ENCODE measurements at places on chromosomes 1 and 21.

GRCh38 chr1:21308847-21309652, 18.8 kb upstream of the ECE1 start:
- DNase-seq: peak; percentile 50

- DNase-seq: no peak
Measured at GRCh38 chr1:60878323-60878722, 204.0 kb upstream of the NFIA start.

DNA sequence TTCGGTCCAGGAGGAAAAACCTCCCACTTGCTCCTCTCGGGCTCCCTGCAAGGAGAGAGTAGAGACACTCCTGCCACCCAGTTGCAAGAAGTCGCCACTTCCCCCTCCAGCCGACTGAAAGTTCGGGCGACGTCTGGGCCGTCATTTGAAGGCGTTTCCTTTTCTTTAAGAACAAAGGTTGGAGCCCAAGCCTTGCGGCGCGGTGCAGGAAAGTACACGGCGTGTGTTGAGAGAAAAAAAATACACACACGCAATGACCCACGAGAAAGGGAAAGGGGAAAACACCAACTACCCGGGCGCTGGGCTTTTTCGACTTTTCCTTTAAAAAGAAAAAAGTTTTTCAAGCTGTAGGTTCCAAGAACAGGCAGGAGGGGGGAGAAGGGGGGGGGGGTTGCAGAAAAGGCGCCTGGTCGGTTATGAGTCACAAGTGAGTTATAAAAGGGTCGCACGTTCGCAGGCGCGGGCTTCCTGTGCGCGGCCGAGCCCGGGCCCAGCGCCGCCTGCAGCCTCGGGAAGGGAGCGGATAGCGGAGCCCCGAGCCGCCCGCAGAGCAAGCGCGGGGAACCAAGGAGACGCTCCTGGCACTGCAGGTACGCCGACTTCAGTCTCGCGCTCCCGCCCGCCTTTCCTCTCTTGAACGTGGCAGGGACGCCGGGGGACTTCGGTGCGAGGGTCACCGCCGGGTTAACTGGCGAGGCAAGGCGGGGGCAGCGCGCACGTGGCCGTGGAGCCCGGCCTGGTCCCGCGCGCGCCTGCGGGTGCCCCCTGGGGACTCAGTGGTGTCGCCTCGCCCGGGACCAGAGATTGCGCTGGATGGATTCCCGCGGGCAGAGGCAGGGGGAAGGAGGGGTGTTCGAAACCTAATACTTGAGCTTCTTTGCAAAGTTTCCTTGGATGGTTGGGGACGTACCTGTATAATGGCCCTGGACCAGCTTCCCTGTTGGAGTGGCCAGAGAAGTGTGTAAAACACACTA, 45.3 kb downstream of the MRPL39 start:
- DNase-seq: peak; percentile 49

GRCh38 chr1:156113282-156113950, 1.1 kb upstream of the LMNA start:
- no peak for DNase-seq

DNA sequence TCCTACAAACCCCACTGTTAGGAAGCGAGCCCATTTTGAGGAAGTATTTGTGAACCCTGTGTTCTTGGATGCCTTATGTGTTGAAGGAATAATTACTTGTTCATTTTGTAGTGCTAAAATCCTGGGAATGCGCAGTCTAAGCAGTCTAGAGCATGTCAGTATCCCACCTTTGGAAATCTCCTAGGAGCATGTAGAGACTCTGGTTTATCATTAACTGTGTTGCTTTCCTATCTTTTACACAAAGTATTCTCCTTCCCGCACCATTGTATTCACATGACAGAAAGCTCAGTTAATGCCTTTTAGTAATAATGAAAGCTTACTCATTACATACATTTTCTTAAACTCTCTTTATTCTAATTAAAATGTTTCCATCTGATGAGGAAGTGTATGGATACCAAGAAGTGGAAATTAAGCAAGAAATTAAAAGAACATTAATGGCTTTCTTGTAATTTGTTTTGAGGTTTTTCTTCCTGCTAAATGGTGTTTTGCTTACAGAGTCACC, 99.4 kb downstream of the CAMTA1 start:
- no peak for DNase-seq

DNA sequence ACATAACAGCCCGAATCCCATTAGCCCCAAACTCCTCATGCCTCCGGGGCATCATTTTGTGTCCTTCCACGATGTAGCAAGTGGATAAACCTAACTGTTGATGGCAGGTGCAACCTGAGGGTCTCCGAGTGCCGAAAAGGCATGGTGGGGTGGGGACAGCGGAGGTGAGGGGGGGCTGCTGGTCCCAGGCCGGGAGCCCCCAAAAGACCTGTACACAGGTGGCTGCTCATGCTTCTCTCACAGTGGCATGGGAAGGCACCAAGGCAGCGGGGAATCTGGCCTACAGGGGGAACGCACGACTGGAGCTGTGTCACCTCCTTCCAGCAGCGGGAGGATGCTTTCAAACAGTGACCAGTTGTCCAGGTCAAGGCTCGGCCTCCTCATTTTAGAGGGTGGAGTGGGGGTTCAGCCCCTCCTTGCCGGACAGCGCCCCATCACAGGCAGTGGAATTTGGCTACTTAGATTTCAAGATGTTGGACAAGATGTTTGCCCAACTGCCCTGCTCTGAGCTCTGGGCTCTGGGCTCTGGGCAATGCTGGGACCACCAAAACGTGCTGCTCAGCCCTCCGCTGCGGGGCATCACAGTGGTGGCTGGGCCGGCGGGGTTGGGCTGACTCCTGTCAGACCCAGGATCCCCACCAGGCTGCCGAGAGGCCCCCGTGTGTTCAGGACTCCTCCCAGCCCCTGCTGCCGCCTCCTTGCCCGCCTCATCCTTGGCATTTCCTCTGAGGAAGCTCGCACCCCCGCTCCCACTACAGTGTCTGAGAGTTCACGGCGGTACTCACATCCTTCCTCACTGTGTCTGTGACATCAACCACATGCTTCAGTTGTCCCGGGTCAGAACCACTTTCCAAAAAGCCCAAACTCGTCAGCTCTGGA, 7.6 kb downstream of the DNMT3L start:
- DNase-seq: no peak

DNA sequence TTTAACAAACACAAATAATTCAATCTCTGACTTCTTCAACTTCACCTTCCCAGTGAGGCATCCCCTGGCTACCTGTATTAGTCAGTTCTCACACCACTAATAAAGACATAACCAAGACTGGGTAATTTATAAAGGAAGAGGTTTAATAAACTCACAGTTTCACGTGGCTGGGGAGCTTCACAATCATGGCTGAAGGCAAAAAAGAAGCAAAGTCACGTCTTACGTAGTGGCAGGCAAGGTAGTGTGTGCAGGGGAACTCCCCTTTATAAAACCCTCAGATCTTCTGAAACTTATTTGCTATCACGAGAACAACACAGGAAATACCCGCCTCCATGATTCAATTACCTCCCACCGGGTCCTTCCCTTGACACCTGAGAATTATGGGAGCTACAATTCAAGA, 478.5 kb downstream of the ADGRL2 start:
- no peak for DNase-seq

DNA sequence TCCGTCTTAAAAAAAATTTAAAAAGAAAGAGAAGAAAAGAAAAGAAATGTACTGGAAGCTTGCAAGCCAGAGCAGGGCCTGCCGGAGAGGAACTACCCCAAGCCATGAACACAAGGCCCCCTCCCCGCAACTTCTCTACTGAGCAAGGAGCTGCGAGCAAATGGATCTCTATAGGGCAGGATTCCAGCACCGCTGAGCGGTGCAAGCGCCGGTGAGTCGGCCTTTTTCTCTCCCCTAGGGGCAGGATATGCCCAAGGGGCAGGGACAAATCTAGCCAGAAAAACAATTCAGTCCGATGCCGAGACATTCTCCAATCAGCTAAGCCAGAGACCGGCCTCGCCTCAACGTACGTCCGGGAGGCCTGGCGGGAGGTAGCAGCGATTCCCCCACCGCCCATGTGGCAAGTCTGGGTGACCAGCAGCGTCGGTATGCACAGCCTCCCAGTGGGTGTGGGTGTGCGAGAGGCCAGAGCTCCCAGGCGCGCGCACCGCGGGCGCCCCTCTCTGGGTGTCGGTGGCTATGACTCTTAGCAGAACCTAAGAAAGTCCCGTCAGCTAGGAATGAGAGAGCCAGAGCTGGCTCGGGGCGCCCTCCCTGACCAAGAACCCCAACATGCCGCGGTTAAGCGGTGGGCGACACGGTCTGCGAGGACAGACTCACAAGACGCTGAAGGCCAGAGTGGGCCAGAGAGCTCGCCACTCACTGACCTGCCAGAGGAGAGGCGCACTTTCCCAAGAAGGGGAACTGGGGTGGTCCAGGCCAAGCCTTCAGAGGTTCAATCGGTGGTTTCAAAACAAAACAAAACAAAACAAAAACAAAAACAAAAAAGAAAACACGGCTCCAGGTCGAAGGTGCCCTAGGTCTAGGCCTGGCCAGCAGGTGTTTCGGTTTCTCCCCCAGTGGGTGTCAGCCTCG, 1.9 kb downstream of the CSMD2 start:
- peak; percentile 75 for DNase-seq

DNA sequence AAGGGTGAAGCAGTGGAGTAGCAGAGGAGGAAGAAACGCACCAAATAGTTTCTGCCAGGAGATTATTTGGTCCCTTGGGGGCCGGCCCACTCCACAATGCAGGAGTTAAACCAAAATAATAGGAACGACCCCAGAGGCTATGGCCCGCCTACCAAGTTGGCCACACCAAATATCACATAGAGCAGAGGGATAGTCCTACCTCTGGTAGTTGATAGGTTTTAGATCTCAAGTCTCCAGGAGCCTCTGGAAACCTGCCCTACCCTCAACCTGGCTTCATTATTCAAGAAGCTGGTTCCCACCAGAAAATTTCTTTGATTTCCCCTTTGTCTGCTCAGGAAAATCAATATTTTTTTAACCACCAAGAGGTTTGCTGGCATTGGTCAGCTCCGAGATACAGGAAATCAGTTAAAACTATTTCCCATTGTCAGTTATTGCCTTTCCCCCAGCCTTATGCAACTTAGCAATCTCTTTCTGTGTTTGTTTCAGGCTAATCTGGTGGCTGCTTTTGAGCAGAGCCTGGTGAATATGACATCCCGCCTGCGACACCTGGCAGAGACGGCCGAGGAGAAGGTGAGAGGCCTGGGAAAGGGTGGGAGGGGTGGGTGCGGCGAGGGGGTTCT, 35.5 kb upstream of the IPO9 start:
- no peak for DNase-seq

- DNase-seq: no peak
Measured at GRCh38 chr1:117695796-117696490, 90.1 kb downstream of the TENT5C start.

- DNase-seq: peak; percentile 95
Measured at GRCh38 chr1:8040586-8040985, 14.5 kb upstream of the ERRFI1 start.

DNA sequence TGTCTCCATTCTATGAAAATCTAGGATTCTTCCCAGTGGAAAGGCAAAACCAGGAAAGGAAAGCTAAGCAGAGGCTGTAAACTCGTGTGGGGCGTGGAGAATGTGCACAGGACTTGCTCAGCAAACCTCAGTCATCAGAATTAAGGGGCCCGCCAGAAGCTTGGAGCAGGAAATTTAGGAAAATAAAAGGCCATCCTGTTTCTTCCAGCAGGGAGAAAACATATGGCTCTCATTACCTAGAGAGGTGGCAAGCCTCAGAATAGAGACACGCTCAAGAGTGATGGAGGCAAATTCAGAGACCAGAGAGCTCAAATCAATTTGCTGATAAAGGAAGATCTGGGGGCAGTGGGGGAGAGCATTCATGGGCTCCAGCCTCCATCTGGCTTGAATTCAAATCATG, 151.9 kb upstream of the KLHDC7A start:
- DNase-seq: no peak

- no peak for DNase-seq
Measured at GRCh38 chr1:110384581-110385321, 6.1 kb downstream of the SLC16A4 start.

DNA sequence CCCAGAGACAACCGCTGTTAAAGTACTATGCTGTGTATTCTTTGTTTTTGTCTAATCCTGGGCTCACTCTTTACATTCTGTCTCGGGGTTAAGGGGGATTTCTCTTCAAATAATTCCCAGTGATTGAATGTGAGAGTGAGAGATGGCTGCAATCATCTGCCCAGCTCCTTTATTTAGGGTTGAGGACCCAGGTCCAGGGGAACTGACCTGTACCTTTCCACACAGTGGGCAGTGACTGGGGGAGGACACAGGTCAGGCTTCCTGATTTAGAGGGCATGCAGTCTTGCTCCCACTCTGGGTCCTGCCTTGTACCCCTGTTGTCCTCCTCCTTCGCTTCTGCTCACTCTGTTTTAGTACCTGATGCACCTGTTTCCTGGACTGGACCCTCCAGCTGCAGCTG, 22.0 kb downstream of the PHGDH start:
- no peak for DNase-seq

GRCh38 chr1:98119796-98120195, 199.0 kb upstream of the DPYD start:
- DNase-seq: no peak

DNA sequence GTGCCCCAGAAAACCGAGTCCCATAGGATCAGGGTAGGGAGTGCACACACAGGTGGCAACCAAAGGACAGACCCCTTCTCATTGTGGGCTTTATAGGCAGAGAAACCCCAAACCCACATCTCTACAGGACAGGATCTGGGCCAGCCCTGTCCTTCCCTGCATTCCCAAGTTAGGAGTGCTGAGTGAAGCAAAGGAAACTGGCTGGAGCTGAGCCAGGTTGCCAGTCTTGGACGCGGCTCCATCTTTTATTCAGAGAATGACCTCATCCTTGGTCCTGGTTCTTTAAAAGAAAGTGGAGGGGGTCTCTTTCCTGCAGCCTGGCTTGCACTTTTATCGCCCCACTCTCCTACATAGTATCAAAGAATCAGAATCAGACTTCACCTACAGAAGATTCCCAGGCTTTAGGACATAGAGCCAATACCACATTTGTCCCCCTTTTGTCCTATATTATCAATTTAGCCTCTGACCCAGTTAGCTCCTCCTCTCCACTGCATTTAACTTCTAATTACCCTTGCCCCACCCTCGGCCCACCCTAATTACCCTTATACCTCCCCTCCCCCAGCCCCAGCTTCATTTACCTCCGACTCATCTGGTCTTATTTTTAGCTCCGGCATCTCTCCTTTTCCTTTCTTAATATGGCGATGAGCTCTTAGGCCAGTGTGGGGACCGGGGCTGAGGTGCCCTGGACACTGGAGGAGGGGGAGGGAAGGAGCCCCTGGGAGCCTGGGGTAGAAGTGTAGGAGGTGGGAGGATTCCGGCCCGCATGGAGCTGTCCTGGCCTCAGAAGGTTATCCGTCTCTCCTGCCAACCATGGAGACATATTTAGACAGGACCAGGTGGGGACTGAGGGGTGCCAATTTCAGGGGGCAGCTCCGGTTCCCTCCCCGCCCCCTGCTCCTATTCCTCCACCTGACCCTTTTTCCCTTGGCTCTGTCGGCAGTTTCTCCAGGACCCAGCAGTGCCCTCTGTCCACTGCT, at the start of gene CASQ1:
Gene CASQ1, plus strand, starts transcription at position 927 of the 977 bp plus-strand sequence. CDS start 177 bp downstream, outside the sequence.
- DNase-seq: no peak

GRCh38 chr1:170864876-170865538, 70.3 kb upstream of the MROH9 start:
- DNase-seq: no peak

DNA sequence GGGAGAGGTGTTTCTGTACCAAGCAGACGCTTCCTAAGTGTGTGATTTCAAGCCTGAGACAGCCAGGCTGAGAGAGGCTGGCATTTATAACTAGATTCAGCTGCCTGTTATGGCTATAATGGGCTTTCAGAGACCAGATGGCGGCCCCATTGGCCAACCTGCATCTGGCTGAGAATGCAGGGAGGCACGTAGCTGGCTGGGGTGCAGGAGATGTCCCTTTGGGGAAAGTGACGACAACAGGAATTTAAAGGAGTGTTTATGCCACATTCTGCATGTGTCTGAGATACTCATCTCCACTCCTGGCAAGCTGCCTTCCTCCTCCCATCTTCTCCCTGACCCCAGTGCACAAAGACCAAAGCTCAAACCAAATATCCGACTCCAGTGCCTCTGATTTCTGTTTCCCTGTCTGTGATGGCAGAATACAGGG, 21.3 kb upstream of the CCDC190 start:
- no peak for DNase-seq
